ENCODE measurements at places on chromosomes 12 and 14.

GRCh38 chr14:93939304-93940229, 12.4 kb downstream of the FAM181A start:
- peak; percentile 17 for DNase-seq

DNA sequence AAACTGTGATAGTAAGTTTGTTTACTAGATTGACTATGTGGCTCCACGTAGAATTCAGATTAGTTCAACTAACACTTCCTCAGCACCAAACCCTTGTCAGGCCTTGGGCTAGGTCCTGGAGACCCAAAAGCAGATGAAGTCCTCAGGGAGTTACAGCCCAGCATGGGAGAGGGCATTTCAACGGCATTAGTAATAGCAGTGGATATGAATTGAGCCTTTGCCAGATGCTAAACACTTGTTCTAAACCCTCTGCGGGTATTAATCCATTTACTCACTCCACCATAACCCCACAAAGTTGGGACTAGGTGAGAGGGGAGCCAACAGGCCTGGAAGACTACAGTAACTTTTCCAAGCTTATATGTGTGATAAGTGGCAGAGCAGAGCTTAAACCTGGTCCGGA, 714.6 kb downstream of the DIO2 start:
- DNase-seq: no peak

GRCh38 chr12:93322784-93323183, 54.9 kb upstream of the NUDT4 start:
- no peak for DNase-seq

DNA sequence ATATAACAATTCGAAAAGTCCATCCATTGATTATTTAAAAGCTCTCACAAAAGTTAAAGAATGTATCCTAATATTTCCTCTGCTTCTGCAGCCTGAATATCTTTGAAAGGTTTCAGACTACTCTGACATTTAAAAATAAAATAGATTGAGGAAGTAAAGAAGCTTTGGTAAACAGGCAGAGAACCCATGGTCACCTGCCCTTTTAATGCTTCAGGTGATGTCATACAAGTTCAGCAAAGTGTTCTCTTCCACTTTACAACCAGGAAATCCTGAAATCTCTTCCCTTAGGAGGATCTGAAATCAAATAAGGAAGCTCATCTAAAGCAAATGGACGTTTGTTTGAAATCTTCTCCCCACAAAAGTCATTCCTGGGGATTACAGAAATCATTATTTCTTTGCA, 322.4 kb downstream of the PDZRN4 start:
- DNase-seq: no peak

DNA sequence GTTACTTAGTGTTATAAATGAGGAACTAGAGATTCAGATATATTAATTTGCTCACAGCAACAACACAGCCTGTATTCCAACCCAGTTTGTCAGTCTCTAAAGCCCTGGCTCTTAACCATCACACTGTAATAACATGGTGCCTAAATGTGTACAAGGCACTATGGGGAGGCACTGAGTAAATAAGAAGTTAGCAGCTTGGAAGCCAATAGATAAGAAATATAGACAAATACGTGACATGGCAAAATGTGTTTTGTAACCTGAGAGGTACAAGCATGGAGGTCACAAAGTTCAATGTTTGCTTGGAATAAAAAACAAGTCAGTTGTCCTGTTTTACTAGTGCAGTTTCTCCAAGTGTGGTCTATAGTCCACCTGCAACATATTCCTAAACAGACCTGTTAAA, 16.3 kb upstream of the SLCO1A2 start:
- DNase-seq: no peak

DNA sequence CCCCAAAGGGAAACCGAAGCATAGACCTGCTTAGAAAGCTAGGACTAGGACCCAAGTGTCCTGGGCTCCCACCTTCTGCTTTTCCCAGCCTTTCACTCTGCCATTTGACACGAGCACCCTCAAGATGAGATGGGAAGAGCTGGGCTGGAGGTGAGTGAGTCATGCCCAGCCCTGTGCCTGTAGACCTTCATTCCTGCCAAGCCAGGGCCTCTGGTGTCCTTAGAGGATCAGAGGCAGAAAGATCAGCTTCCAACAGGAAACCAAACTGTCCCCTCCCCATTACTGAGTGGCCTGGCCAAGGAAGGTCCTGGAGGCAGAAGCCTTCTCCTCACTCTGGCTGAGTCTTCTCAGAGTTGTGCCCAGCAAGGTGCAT, 3.5 kb downstream of the TMEM63C start:
- no peak for DNase-seq

GRCh38 chr12:131194166-131194565, 240.5 kb downstream of the ADGRD1 start:
- DNase-seq: no peak

DNA sequence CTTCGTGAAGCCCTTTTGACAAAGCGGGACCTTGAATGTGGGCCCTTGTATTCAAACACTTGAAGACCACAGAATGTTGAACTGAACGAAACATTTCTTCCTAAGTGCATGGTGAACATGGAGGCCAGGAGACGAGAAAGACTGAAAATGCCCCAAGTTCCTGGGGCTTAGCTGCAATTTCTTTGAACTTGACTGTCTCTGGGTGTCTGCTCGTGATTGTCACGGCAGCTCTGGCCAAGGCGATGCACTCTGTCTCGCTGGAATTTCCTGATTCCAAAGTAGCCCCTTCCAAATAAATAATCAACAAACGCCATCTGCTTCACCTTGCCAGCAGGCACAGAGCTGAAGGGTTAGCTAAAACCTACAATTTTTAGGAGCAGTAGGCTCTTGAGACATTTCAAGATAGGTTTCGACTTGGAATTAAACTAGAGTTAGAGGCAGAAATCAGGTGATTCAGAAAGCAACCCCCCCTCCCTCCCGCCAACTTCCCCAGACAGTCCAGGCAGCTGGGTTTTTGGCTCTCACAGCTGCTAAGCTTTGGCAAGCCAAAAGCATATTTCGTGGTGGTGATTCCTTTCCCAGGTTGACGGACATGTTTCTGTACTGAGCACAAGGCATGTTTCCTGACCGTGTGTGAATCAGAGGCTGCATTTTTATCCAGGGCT, 13.5 kb upstream of the IRF2BPL start:
- DNase-seq: peak; percentile 91

DNA sequence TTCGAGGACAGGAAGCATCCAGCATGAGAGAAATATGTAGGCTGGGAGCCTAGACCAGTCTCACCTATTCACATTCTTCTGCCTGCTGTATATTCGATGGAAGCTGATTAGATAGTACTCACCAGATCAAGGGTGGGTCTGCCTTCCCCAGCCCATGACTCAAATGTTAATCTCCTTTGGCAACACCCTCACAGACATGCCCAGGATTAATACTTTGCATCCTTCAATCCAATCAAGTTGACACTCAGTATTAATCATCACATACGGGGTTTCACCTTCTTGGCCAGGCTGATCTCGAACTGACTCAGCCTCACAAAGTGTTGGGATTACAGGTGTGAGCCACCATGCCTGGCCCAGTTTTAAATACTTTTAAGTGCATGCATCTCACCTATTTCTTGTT, 30.5 kb upstream of the SLC10A1 start:
- no peak for DNase-seq

GRCh38 chr12:95184121-95184520, 33.1 kb downstream of the FGD6 start:
- DNase-seq: no peak

DNA sequence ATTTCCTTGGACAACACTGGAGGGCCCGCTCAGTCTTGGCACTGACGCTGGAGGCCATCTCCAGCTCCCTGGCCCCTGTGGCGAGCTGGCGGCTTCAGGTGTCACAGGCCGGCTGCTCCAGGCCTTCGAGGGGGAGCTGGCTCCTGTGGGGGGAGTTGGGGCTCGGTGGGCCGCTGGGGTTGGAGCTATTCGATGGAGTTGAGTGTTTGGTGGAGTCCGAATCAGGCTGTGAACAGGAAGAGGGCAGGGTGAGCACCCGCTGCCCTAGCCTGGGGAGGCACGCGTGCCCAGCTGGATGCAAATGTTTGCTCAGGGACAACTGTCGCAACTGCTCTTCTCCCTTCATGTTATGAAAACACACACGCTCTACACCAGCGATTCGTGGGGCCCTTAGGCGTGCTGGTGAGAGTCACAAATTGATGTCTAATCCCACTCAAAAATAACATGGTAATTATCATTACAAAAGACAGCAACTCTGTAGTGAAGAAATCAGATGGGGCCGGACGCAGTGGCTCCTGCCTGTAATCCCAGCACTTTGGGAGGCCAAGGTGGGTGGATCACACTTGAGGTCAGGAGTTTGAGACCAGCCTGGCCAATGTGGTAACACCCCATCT, 11.3 kb downstream of the AMN start:
- no peak for DNase-seq
